Effector memory CD8-positive, alpha-beta T cell (primary cell): ENCODE measurements at places on chromosomes 2 and 18.

DNA sequence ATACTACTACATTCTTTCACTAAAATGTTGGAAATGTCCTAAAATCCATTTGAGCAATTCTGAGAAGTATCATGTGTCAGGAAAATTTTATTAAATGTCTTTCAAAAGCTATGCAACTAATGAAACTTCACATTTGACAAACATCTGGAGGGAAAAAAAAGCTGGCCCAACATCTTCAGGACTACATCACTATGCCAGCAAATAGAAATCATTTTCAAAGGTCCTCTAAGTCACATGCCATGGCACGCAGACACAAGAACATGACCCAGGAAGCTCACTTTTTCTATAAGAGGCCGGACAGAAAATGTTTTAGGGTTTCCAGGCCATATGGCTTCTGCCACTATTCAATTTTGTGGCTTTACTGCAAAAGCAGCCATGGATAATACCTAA is 11.6 kb downstream of the KANSL3 start:
- no peak for DNase-seq

DNA sequence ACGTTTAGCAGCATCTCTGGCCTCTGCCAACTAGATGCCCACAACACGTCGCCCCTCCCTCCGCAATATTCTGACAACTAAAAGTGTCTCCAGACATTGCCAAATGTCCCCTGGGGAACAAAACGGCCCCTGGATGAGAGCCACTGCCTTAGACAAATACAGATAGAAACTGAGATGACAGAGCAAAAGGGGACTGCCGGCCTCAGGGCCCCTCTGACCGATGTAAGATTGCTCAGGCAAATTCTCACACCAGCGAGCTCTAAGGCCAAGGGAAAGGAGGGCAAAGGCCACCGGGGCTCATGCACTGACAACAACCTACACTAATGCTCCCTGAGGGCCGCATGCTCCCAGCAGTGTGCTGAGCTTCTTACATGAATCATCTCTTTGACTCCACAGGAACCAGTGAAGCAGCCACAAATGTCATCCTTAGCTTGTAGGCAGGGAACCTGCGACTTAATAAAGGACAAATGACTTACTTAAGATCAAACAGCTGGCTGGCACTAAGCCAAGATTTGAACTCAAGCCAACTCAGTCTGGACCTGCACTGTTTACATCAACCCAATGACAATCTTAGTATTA is 228.5 kb downstream of the TTC32 start:
- no peak for DNase-seq

DNA sequence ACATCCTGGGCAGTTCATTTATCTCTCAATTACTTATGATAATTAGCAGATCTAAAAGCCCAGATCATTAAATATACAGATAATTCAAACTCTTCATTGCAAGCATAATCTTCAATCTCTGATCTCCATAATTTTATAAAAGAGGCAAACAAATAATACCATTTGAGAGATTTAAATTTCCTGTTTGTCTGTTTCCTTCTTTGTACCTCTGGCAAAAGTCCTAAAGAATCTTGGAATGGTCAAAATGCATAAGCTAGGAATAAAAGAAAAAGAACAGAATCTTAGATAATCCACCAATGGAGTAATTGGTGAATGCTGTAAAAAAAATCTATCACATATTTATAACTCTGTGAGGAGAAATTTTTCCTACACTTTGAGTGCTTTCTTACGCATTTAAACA is 1080.9 kb upstream of the ZEB2 start:
- no peak for DNase-seq

GRCh38 chr2:75098856-75099255 is 100.5 kb downstream of the TACR1 start:
- DNase-seq: no peak

DNA sequence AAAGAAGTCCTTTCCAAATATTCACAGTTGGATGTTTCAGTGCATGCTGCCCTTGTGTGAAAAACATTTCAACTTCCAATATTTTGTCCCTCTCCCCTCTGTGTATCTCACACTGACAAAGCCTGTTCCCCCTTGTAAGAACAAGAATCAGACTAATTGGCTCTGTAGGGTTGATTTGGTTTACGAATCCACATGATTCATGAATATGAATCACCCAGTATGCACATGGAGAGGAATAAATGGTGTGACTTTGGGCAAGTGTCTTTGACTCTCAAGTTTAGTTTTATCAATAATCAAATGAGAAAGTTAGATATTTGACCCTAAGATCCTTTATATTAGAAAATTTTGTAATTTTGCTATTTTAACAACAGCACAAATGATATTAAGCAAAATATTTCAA is 9.3 kb upstream of the CDH20 start:
- DNase-seq: no peak
